Caudate nucleus (tissue), 63 donors: ENCODE measurements at places on chromosomes 6 and 20.

- no peak for DNase-seq
Observed at GRCh38 chr20:39898467-39898852, 790.6 kb downstream of the MAFB start.

- DNase-seq, result no peak
Observed at GRCh38 chr20:47262365-47263013, 94.0 kb downstream of the ZMYND8 start.

DNA sequence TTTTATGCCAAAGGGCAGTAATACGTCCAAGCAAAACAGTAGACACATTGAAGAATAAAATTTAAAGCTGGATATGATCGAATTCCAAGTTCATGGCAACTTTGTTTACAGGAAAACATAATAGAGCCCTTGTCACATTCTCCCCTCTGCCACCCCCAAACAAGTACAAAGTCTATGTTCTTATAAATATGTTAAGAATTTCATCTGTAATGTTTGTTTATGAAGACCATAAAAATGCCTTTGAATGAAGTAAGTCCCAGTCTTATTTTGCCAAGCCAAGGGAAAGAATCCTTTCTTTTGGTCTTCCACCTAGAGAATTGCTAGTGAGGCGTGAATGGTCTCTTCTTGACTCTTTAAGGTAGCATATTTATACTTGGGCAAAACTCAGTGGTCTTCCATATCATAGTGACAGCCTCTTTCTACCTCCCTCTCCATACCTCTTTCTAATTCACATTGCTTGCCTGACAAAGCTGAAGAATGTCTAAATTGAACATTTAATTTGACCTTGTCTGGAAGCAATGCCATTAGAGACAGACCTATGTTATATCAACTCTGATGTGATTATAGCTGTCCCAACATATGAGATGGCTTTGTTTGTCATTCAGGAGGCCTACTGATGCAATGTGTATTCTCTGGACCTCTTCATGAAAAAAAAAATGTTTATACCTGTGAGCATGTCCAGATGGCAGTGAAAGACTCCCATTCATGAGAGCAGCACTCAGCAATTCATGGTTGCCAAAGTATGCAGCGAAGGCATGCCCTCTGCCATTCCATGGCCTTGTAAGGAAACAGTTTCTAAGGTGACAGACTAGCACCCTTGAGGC lies 70.6 kb upstream of the CCN2 start:
- DNase-seq, result no peak

- no peak for DNase-seq
Observed at GRCh38 chr20:32325706-32326503, 32.2 kb upstream of the ASXL1 start.

DNA sequence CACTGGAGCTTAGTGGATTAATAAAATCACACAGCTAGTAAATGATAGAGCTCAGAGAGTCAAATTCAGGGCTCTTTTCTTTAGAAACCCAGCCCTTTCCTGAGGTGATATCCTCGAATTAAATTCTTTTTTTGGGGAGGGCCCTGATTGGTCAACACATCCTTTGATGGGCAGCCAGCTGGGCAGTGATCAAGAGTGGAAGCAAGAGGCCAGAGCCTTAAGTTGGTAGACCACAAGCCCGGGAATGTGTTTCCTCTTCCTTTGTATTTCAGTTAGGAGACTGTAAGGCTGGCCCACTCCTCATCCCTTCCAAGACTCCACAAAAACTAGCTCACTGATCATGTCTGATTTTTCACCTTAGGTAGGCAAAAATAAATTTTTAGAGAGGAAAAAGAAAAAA lies 640.5 kb downstream of the DHX35 start:
- DNase-seq, result no peak

DNA sequence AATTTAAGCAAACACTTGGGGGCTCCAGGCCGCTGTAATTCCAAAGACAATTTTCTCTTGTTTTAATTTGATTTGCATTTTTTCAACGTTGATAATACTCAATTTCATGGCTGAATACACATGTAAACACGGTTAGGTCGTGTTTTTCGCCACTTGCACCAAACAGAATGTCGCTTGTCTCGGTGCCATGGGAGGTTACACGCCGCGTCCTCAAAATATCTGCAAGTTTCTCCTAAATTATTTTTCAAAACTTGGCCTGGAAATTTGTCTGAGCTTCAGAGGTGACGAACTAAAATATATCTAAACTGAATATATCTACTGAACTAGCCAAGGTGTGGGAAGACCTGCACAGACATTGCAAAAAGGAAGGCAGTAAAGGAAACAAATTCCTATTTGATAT lies 15.0 kb downstream of the FOXA2 start:
- DNase-seq, result no peak

DNA sequence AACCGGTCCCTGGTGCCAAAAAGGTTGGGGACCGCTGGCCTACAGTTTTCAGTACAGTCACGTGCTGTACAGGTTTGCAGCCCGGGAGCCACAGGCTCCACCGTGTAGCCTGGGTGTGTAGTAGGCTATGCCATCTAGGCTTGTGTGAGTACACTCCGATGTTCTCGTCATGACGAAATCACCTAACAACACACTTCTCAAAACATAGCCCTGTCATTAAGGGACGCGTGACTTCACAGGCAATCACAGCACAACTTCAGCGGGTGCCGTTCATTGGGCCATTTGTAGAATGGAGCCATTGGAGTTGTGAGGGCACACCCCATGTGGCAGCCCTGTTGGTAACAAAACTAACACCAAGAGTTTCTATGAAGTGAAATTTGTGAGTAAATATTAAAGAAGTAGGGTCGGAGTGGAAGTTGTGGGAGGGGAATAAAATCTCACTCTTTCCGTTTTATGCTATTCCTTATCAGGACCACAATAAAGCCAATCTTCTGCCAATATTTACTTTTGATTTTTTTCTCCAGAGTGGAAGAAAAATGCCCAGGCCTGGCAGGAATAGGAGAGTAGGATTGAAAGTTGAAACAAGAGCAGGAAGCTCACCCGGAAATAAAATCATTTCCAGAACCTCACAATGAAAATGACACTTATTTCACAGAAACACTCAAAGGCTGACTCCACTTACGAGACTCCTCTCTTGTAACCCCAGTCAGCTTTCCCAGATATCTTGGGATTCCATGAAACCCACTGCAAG lies 63.7 kb upstream of the PTPN1 start:
- no peak for DNase-seq

DNA sequence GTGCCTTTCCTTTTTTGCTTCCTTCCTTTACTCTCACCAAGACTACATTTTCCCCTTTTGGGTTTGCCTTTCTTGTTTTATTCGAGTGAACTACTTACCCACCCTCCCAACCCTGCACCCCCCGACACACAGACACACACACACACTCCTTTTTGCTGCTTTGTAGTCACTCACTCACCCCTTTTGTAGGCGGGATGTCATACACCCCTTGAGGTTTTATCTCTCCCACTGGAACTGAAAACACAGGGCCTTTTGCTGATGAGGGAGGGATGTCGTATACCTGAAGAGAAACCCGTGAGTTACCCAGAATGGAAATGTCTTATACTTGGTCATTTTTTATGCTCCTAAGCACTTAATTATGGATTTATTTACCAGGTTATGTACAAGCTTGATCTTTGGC lies 40.3 kb downstream of the NEDD9 start:
- no peak for DNase-seq

DNA sequence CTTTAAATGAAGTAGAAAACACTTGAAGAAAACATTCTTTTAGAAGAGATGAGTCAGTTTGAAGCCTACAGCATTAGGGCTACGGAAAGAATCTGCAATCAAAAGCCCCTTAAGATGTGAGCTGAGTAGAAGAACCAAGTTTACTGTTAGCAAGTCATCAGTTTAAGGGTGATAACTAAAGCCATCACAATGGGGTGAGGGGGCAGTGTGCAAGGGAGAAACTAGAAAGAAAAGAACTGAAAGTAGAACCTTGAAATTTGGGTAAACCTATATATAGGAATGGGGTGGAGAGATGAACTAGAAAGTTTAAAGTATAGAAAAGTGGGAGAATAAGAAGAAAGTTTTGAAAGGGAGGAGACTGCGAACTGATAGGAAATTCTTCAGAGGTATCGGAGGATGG lies 212.9 kb downstream of the COL19A1 start:
- DNase-seq, result no peak

DNA sequence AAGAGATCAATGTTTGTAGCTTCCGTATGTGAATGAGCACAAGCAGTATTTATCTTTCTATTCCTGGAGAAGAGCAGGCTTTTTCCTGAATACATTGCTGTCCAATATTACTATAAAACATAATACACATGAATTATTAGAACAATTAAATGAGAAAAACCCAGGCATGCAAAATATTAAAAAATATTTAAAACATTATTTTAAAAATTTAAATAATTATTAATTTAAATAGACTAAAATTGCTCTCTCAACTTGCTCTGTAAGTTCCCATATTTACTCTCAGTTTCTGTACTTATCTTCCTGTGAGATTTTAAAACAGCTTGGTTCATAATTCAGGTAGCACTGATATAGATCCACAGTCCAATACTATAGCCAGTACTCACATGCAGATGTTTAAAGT lies 97.0 kb downstream of the PLCB1 start:
- DNase-seq, result no peak

- no peak for DNase-seq
Observed at GRCh38 chr6:17957498-17957897, 29.9 kb downstream of the KIF13A start.

GRCh38 chr6:132362442-132363185 lies 38.7 kb downstream of the MOXD1 start:
- DNase-seq, result no peak

DNA sequence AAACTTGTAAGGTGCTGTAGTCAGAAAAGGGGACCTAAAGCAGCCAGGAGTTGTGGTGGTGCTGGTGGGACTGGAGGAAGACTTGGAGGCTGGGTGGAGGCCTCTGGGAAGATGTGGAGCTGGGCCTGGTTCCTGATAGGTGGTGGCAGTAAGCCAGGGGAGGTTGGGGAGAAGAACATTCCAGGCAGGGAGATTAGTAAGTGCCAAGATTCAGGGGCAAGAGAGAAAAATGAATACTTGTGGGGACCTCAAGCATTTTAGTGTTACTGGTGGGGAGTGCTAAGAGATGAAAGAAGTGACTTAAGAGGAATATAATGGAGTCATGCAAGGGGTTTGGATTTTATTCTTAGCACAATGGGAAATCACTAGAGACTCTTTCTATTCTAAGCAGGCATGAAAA lies 79.0 kb upstream of the B3GAT2 start:
- no peak for DNase-seq

GRCh38 chr20:378961-379336 lies 1.6 kb upstream of the TRIB3 start:
- DNase-seq, result no peak

- DNase-seq, result no peak
Observed at GRCh38 chr6:4017834-4018170, 61.1 kb downstream of the FAM217A start.

GRCh38 chr20:50585678-50586077 lies 75.5 kb downstream of the PTPN1 start:
- no peak for DNase-seq

- DNase-seq, result no peak
Observed at GRCh38 chr6:71678091-71678490, 208.3 kb upstream of the RIMS1 start.
